ENCODE measurements at places on chromosomes 5 and 9.

- DNase-seq: no peak
These were observed 24.5 kb upstream of the WDR38 start for GRCh38 chr9:124828489-124829333.

DNA sequence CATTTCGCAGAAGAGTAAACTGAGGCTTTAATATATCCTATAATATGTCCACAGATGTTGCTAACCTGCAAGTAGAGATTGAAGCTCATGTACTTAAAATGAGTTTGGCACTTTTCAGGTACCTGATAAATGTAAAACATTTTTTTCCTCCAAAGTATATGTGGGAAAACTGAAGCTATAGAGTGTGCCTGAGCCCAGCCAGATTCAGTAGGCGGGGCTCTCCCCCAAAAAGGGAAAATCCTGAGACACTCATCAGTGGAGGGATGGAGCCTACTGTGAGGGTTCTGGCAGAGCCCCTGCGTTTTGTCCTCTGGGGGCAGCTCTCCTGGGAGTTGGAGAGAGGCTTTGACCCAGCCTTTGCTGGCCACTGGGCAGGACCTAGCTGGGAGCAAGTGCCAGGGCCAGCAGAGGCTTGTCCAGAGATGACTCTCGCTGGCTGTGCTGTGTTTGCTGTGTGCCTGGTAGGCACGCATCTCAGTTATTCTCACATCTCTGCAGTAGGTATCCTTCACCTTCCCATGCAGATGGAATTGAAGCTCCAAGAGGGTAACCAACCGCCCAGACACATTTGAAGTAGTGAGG lies 81.1 kb upstream of the SPRY4 start:
- no peak for DNase-seq

- no peak for DNase-seq
These were observed 527.2 kb downstream of the KCTD16 start for GRCh38 chr5:144697847-144698262.

DNA sequence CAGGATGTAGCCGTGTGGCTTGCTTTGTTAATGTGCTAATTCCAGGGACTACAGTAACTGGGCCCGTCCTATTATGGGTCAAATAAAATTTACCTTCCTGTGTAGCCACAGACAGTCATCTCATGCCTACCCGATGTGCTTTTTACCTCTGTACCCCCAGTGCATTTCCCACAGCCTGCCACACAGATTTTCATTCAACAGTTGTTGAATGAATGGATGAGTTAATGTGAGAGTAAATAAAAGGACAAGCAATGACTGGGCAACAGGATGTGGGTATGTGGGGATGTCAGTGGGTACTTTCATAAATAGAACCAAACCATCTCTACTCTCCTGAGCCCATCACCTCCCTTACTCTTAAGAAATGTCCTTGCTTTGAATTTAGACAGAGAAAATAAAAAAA lies 441.2 kb upstream of the ZNF462 start:
- DNase-seq: no peak

DNA sequence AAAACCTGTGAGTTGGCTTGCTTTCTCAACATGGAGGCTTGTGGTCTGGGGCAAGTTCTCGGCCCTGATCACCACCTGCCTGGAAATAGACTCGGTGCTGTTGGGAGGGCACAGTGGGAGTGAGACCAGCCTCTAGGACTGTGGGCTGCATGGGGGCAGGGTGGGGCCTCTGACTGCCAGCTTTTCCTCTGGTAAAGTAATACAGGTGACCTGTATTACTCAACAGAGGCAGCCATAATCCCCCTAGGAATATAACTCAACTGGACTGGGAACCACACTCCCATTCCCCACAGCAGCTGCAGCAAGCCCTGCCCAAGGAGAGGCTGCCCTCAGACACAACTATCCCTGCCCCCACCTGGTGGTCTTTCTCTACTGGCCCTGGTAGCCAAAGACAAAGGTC lies 72.8 kb downstream of the C9orf153 start:
- no peak for DNase-seq
